ENCODE measurements at places on chromosomes 2 and 18.

- no peak for DNase-seq
These were observed 288.0 kb upstream of the HDAC4 start for GRCh38 chr2:239688840-239689239.

DNA sequence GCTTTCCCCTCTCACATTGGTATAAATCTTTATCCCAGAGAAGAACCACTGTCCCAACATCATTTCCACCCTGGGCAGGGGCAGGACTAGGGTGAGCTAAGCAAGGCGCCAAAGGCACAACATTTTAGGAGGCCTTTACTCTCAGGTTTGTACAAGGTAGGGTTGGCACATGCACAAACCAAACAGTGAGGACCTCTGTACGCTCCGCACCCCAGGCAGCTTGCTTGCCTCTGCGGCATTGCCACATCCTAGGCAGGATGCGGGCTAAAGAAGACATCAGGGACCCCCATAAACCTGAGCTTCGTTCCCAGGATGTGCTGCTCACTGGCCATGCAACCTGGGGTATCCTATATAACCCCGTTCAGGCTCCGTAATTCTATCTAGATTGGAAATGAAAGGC lies 128.1 kb upstream of the DAPL1 start:
- DNase-seq: no peak

DNA sequence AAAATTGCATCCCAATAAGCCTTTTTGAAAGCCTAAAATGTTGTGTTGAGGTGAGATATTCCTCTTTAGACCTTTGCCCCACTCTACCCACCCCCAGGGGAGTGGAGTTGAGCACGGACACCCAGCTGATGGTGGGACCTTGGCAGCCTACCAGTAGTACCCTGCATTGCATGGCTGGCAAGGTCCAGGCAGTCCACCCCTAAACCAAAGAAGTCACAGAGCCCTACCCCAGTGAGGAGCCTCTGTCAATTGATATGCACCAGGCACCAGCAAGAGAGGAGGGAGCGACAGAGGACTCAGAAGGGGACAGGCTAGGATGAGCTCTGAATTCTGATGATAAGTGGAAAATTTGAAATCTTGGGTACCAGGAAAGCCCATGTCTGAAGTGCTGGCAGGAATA lies 38.6 kb downstream of the MARCO start:
- DNase-seq: no peak

DNA sequence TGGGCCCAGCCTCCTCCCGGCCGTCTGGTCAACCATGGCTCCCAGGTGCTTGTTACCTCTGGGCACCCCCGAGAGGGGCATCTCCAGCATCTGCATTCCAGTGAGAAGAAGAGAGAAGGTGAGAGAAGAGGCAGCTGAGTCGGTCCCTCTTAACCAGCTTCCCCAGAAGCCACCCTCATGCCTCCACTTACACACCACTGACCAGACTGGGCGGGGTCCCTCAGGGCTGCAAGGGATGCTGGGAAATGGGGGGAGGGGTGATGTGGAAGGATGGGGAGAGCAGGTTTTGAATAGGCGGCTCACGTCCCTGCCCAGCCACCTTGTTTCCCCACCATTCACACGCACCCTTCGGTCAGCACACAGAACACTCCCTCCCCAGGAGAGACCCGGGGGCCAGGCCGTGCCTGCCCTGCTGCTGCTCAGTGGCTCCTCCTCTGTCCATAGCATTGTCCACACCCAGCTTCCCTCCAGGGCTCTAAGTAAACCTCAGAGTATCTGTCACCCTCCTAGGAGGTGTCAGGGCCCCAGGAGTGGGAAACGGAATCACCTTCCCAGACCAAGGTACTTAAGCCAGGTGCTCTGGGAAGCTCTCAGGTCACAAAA lies 34.7 kb downstream of the GBX2 start:
- DNase-seq: no peak

DNA sequence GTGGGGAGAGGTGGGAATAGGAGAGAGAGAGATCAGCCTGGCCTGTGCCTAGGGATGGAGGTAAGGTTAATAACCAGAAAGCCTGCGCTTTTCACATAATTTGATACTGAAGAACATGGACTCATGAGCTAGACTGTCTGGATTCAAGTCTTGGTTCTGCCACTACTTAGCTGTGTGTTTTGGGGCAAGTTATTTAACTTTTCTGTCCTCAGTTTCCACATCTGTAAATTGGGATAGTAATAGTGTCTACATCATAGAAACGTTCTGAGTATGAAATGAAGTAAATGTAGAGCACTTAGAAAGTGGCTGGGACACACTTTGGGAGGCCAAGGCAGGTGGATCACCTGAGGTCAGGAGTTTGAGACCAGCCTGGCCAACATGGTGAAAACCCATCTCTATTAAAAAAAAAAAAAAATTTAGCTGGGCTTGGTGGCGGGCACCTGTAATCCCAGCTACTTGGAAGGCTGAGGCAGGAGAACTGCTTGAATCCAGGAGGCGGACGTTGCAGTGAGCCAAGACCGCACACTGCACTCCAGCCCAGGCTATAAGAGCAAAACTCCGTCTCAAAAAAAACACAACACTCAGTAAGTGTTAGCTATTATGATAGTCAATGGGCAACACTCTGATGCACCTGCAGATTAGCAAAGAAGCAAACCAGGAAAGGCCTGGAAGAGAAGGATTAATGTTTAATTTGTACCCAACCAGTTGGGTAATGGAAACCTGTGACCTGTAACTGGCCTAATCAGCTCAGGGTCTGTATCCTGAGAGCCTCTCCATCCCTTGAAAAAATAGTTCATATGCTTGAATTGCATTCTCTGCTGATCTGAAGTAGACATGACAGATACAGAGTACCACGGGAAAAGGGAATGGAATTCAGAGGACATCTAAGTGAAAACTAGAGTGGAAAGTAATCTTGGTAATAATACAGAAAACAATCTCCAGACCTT lies 6.8 kb downstream of the GALM start:
- DNase-seq: no peak

All from NCI-H1092 (cell line).